ENCODE measurements at places on chromosomes 1 and 21.

DNA sequence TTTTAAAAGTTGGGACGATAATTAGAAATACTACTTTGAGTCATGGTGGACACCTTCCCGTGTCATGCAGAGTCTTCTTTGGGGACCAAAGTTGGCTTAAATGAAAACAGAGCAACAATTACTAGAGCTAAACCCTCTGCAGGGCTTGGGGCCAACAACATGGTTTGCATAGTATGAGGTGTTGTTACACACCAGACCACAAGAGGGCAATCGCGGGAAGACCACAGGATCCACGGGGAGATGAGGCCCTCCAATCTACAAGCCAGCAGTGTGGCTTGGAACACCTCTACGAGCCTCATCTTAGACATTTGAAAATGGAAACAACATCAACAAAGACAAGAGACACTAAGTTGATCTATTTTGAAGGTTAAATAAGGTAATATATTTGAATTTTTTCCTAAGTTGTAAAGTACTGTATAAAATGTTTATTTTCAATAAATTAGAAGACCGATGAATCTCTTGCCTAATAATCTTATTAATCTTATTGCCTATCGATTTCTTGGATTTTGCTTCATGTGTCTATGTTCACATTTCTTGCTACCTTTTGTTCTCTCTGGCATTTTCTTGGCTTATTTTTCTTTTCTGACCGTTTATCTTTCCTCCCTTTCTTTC lies 8.2 kb upstream of the SMCP start:
- peak; percentile 64 for DNase-seq

GRCh38 chr21:26042181-26042876 lies 128.2 kb downstream of the APP start:
- DNase-seq, result no peak

GRCh38 chr1:45925728-45926287 lies 122.4 kb downstream of the MAST2 start:
- DNase-seq, result no peak

GRCh38 chr1:56132520-56132919 lies 446.8 kb downstream of the PLPP3 start:
- DNase-seq, result no peak

- DNase-seq, result peak; percentile 47
Observed at GRCh38 chr1:186189156-186189555, 185.9 kb downstream of the TPR start.

GRCh38 chr1:229153955-229154548 lies 116.9 kb upstream of the RAB4A start:
- no peak for DNase-seq

GRCh38 chr1:154736841-154737240 lies 128.9 kb upstream of the ADAR start:
- no peak for DNase-seq

GRCh38 chr1:202234331-202235002 lies 40.9 kb downstream of the LGR6 start:
- DNase-seq, result peak; percentile 90

- no peak for DNase-seq
Observed at GRCh38 chr1:181178241-181178879, 89.9 kb downstream of the IER5 start.

- no peak for DNase-seq
Observed at GRCh38 chr1:221274373-221274772, 395.1 kb downstream of the HLX start.

GRCh38 chr1:55610203-55610602 lies 395.0 kb upstream of the USP24 start:
- DNase-seq, result peak; percentile 84

DNA sequence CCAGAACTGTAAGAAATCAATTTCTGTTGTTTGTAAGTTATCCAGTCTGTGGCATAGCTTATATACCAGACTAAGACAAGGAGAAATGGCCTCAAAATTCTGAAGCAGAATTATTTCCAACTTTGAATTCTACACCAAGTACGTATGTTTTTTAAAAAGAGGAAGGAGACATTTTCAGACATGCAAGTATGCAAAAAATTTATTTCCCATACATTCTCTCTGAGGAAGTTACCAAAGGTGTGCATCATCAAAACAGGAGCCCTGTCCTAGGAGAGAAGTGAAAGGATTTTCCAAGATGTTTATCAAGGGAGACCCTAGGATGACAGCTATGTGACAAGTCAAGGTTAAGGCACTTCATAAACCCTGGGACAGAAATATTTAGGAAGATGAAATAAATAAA lies 49.3 kb upstream of the RABGAP1L start:
- DNase-seq, result no peak

DNA sequence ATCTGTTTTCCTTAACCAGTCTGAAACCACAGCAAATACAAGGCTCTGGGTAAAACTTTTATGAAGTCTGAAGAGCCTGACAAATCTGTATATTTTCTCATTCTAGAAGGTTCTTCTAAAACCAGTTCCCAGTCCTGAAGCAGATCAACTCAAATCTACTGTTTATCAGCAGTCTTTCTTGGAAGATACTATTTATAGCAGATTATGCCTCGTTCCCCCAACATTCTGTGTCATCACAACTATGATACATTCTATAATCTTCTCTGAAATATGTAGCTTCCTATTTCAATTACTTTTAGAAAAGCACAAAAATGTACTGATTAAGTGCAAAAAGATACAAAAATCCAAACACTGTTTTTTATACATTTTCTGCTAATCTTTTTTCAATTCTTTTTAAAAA lies 67.5 kb downstream of the NIBAN1 start:
- DNase-seq, result peak; percentile 55

DNA sequence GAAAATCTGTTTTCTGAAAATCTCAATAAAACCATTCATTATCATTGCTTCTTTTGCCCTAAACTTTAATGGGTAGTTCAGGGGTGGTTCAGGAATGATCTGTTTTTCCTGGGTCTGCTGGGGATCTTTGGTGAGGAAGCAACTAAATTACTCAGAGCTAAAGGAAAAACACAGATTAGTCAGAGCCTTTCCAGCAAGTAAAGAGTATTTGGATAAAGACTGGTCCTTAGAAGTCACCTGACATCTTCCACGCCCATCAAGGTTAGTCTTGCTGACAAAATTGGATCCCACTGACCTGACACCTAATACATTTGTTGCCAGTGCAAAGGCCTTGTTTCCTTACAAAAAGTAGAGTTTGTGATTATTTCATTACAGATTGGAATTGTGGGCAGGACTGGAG lies 24.2 kb downstream of the HSPA13 start:
- no peak for DNase-seq

GRCh38 chr1:243341074-243341473 lies 85.2 kb downstream of the SDCCAG8 start:
- no peak for DNase-seq

GRCh38 chr1:180533266-180533987 lies 25.3 kb upstream of the OVAAL start:
- DNase-seq, result peak; percentile 55

- DNase-seq, result no peak
Observed at GRCh38 chr21:25220169-25220568, 387.1 kb downstream of the MRPL39 start.

DNA sequence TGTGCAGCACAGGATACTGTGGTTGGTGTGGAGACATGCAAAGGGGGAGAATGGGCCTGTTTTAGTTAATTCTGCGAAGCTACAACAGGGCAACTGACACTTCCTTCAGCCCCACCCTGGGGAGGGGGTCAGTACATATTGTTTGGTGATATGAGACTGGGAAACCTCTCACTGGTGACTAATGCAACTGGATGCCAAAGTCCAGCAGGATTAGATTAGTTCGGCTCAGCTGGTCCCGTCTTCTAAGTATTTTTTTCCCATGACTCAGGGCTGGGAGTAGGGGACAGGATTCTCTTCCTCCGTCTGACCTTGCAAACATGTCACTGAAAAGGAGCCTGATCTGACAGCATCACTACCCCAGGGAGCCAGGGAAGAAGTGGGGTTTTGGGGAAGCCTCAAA lies 43.0 kb downstream of the PLXNA2 start:
- peak; percentile 96 for DNase-seq

DNA sequence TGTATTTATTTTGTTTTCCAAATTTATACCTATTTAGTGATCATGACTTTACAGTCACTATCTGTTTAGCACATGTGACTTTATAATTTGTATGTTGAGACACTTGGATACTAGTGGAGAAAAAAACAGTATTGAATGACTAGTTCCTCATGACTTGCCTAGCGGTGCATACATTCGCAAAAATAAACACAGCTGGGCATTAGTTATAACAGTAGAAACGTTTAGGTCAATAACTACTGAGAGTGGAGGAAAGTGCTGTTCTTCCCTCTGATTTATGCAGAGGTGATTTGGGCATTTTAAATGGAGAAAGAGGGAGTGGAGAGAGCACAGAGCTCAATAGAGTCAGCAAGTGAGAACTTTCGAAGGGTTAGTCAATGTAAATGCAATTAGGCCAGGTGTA lies 1679.0 kb upstream of the B3GALT2 start:
- no peak for DNase-seq

DNA sequence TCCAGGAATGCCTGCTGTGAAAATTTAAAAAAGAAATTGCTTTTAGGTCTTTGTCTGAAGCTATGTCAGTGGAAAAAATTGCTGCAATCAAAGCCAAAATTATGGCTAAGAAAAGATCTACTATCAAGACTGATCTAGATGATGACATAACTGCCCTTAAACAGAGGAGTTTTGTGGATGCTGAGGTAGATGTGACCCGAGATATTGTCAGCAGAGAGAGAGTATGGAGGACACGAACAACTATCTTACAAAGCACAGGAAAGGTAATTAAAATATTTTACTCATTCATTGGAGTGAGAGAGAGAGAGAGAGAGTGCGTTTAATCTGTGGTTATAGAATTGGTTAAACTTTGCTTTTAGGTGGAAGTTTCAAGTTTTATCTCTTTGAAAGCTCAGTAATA lies 20.0 kb downstream of the CDC73 start:
- DNase-seq, result no peak

- DNase-seq, result no peak
Observed at GRCh38 chr1:181712711-181713110, 229.4 kb downstream of the CACNA1E start.

DNA sequence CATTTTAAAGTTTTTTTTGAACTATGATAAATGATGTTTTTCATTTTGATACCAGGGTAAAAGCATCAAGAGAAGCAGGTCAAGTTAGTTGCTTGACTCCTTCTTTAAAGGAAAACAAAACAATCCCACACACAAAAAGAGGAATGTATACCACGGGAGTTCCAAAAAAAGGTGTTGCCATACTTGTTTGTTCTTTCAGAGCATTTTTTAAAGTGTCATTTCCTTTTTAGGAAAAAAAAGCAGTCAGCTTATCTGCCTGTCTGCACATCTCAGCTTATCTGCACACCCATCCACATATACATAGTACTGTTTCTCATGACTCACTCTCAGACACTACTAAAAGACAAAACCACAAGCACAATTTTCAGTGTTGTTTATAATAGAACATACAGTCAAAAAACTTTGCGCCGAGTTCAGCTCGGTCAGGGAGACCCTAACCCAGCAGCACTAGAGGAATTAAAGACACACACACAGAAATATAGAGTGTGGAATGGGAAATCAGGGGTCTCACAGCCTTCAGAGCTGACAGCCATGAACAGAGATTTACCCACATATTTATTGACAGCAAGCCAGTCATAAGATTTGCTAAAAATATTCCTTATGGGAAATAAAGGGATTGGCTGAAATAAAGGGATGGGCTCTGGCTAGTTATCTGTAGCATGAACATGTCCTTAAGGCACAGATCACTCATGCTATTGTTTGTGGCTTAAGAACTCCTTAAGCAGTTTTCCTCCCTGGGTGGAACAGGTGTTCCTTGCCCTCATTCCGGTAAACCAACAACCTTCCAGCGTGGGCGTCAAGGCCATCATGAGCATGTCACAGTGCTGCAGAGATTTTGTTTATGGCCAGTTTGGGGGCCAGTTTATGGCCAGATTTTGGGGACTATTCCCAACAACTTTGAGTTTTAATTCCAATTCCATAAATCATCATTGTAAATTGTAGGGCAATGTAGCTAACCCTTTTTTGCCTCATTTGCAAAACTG lies 11.4 kb upstream of the MNDA start:
- no peak for DNase-seq

GRCh38 chr21:44751799-44752636 lies 40.6 kb upstream of the TSPEAR start:
- no peak for DNase-seq

DNA sequence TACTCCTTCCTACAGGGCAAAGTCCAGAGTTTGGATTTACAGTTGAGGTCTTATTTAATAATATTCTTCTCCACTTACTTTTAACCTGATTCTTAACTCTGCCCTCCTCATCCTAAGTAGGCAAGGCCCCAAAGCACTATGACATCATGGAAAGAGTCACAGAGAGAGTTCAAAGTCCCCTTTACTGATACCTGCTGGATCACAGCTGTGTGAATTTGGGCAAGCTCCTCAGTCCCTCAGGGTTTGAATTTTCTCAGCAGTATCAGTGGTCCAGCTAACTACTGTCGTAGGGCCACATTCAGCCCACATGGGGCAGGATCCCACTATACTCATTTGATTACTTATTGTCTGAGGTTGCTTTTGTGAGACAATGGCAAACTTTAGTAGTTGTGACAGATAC lies 16.0 kb downstream of the TYW3 start:
- no peak for DNase-seq

- no peak for DNase-seq
Observed at GRCh38 chr1:5423109-5423508, 569.1 kb downstream of the NPHP4 start.

- no peak for DNase-seq
Observed at GRCh38 chr21:44713130-44713529, 1.8 kb upstream of the TSPEAR start.

GRCh38 chr1:24152631-24153494 lies 9.9 kb upstream of the IL22RA1 start:
- DNase-seq, result no peak

GRCh38 chr1:42003433-42003832 lies 84.7 kb upstream of the HIVEP3 start:
- no peak for DNase-seq

DNA sequence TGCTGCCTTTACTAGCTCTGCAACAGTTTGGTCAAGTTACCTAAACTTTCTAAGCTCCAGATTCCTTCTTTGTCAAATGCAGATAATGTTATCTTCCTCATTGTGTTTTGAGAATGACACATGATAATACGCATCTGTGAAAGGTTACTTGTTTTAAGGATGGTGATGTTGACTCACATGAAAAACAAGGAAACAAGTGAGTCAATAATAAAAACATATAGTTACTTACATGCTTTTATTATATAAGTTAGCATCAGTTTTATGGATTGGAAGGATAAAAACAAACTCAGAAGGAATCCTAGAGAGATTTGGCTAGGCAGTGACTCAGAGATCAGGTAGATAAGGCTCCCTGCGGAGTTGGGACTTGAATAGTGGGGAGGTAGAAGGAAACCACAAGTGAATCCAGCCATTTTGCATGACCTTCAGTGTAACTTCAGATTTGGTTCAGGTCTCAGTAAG lies 144.6 kb downstream of the LMO4 start:
- no peak for DNase-seq

All from fibroblast of skin of scalp (primary cell).